ENCODE measurements at places on chromosomes 11 and 22.

DNA sequence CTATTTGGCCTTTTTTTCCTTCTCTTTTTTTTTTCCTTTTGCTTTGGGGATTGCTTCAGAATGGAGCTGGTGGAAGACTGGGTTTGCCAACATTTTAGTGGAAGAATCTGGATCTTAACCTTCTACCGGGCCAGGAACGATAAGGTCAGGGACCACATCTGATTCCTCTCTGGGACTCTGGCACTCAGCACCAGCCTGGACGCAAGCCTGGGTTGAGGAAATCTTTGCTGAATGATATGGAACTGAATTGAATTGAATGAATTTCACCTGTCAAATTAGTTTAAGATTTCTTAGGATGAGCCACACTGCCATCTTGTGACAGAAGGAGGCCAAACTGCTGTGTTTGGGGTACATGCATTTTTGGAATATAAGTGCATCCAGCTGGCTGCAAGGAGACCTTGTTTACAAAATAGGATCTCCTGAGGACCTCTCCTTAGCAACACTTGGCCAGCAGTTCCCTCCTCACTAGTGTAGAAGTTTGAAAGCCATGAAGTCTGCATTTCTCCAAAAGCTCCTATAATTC is 30.4 kb downstream of the TPBGL start:
- peak; percentile 54 for DNase-seq

DNA sequence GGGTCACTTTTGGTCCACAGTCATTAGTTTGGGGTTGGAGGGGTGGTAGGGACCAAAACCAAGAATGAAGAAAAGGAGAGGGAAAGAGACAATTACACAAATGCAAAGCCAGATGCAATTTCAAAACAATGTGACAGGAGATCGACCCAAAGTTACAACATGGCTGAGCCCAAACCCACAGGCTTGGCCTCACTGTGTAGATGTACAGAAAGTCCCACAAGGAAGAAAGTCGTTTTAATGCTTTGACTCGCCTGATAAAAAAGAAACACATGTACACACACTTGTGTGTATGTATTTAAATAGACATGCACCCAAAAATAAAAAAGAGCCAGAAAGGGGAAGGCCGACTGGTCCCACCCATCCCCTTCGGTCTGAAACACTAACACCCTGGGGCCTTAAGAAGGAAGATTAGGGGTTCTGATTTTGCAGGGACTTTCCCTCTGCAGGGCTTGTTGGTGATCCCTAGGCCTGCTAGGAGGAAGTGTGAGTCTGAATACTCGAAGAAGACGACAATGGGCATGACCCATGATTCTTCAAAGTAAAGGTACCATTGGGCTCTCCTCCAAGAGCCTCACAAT is 104.1 kb downstream of the ETS1 start:
- no peak for DNase-seq

GRCh38 chr11:32829157-32829679 is 509 bp upstream of the PRRG4 start:
- no peak for DNase-seq

DNA sequence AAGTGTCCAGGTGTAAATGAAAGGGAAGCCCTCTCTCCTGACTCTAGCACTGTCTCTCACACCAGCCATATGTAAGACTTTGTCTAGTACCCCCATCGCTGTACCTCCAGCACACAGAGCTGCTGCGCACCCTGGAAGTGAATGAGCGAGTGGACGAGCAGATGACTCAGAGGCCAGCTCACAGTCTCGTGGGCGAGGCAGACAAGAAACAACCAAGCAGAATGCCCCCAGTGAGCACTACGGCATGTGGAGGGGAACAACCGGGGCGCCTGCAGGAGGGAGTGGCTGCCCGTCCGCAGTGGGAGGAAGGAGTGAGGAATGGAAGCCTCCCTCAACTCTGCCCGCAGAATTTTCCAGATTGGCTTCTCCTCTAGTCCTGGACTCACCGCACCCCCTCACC is 46.4 kb downstream of the MCM5 start:
- no peak for DNase-seq

- no peak for DNase-seq
Measured at GRCh38 chr22:22378446-22379415, 129.8 kb downstream of the ZNF280B start.

- DNase-seq, result no peak
Measured at GRCh38 chr11:75543806-75544205, 18.1 kb upstream of the GDPD5 start.

- no peak for DNase-seq
Measured at GRCh38 chr11:35275786-35276170, 136.8 kb downstream of the CD44 start.

- no peak for DNase-seq
Measured at GRCh38 chr22:34902335-34902734, 163.6 kb upstream of the ISX start.

DNA sequence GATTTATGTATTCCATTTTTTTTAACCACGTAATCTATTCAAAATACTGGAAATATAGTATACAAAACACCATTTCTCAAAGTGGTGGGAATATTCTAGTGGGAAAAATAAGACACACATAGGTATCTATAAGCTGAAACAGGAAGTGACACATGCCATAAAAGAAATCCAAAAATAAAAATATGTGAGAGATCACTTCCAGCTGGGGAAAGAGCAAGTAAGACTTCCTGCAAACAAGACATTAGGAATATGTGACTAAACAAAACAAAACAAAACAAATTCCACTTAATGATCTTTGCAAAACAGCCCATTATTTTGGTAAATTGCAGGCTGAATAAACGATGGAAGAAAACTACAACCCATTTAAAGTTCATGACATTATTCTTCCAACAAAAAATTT is 107.3 kb upstream of the CEP126 start:
- DNase-seq, result no peak

GRCh38 chr11:72541257-72541974 is 107.1 kb upstream of the CLPB start:
- no peak for DNase-seq

GRCh38 chr11:45811571-45812290 is 6.8 kb downstream of the SLC35C1 start:
- no peak for DNase-seq

GRCh38 chr11:47503227-47503626 is 49.7 kb downstream of the CELF1 start:
- DNase-seq, result no peak

- DNase-seq, result no peak
Measured at GRCh38 chr11:73244589-73245240, 26.6 kb downstream of the P2RY2 start.

- DNase-seq, result no peak
Measured at GRCh38 chr11:116990811-116991210, 107.4 kb downstream of the SIK3 start.

- peak; percentile 89 for DNase-seq
Measured at GRCh38 chr11:107991868-107992414, 16.8 kb upstream of the CUL5 start.

DNA sequence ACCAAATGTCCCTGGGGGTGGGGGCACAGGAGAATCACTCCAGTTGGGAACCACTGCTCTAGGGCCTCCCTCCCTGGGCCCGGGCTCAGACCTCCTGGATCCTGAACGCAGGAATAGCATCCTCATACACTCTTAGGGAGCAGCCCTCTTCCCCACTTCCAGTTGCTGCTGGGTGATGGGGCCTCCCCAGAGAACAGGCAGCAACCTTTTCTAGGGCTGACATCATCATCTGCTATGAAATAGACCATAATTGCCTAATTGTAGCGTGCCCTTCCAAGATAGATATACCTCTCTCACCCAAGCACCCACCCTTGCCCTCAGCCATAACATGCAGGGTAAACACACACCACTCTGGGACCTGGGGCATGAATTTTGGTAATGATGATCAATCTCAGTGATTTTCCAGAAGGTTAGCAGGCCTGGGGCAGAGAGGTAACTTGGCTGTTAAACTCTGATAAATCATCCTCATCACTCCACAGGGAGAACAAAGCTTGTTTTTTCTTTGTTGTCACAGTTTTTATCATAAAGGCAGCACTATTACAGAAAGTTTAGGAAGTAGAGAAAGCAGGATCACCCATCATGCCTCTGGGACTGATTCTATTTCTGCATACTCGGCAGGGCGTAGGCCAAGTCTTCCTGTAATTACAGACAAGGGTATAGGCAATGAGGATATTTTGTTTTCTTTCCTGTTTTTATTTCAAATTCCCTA is 88.3 kb upstream of the PRDM11 start:
- no peak for DNase-seq

GRCh38 chr11:122103321-122103720 is 12.7 kb downstream of the BLID start:
- no peak for DNase-seq

GRCh38 chr11:40924915-40925314 is 534.5 kb downstream of the LRRC4C start:
- DNase-seq, result peak; percentile 12

GRCh38 chr11:8247312-8247711 is 16.4 kb downstream of the LMO1 start:
- DNase-seq, result peak; percentile 58

- peak; percentile 88 for DNase-seq
Measured at GRCh38 chr11:59135648-59136461, 6.8 kb upstream of the FAM111A start.

- no peak for DNase-seq
Measured at GRCh38 chr11:102382384-102382783, 35.4 kb downstream of the BIRC2 start.

- DNase-seq, result peak; percentile 62
Measured at GRCh38 chr11:124669193-124669592, 4.3 kb downstream of the SIAE start.

DNA sequence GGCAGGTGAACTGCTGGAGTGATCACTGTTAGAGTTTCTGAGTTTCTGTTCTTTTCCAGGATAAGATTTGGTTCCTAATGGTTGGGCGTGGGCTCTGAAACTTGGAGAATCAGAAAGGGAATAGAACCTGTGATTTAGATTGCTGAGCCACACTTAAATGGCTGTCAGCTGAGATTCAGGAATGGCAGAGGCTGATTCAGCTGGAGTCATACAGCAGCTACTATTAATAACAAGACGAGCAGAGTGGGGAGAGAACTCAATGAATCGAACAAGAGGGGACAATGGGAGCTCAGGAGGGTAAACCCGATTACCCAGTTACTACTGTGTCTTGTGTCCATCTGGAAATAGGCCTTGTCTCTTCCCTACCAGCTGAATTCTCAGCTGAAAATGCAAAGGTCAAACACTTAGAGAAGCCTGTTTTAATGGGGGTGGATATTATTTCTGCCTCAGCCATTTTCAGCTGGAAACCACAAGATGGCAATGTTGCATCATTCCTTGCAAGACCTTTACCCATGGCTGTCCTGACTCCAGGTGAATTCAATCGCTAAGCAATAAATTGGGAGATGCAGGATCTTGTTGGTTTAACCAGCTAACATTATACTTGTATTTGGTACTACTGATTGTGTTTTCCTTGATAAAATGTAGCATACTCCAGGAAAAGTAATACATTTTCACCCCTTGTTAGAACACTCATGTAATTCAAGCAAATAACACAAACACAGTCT is 104.5 kb upstream of the RAG2 start:
- DNase-seq, result peak; percentile 85

- DNase-seq, result no peak
Measured at GRCh38 chr11:68340784-68341556, 28.6 kb downstream of the LRP5 start.

DNA sequence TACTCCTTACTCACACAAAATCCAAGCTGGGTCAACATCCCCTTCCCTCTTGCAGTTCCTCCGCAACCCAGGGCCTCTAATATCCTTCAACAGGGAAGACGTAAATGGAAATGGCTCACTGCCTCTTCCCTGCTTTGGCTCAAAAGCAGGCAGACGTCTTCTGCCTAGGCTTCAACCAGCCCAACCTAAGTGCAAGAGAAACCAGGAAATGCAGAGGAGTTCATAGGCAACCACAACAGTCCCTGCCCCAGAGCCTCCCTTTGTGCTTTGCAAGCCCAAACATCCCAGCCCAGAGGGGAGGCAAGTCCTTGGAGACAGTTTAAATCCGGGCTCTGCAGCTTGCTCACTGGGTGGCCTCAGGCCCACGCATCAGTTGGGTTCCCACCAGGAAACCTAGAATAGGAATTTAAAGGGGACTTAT is 33.3 kb downstream of the CD6 start:
- DNase-seq, result no peak

- DNase-seq, result no peak
Measured at GRCh38 chr11:119376197-119376847, 5.2 kb downstream of the USP2 start.

DNA sequence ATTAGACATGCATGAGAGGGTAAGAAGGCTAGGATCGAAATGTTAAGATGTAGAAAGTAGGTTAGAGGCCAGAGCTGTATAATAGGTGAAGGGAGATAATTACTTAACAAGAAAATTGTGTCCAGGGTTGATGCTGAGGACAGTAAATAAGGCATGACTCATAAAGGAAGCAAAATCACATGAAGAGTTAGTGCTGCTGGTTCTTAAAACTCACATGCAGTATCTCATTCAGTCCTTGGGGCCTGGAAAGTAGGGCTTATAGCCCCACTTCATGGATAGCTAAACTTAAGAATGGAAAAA is 130.2 kb downstream of the NCAM1 start:
- no peak for DNase-seq

DNA sequence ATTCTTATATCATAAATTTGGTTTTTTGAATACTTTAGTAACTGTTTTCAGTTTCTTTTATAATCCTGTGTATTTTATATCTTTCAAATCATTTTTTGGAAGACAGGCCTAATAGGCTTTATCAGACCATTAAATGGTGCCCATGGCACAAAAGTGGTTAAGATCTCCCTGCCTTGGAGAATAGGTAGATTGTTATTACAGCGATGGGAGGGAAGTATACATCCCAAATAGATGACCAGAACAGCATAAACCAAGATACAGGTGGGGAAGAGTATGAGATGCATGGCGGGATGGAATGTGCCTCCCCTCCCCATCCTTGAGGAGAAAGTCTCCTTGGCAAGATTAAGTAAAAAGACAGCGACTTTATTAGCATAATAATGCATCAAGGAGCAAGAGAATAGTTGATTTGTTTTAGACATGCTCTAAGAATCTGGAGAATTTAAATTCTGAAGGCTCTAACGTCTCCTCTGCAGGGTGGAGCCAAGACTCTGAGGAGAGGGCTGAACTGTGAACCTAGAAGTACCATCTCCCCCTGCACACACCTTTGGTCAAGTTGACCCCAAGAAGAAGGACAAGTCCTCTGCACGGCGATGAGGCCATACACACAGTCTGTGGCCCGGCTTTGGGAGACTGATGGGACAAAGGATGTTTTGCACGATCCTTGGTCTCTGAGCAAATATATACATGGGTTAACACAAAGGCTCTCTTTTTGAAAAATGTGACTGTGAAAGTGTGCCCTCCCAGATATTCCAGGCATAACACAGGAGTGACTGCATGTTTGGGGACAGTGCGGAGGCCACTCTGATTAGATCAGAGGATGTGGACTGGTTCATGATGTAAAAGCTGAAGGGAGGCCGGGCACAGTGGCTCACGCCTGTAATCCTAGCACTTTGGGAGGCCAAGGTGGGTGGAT is 61.1 kb upstream of the SLC35C1 start:
- peak; percentile 42 for DNase-seq

- DNase-seq, result no peak
Measured at GRCh38 chr22:17265649-17266248, 46.5 kb upstream of the ADA2 start.
